ENCODE measurements at places on chromosomes 3 and 15.

DNA sequence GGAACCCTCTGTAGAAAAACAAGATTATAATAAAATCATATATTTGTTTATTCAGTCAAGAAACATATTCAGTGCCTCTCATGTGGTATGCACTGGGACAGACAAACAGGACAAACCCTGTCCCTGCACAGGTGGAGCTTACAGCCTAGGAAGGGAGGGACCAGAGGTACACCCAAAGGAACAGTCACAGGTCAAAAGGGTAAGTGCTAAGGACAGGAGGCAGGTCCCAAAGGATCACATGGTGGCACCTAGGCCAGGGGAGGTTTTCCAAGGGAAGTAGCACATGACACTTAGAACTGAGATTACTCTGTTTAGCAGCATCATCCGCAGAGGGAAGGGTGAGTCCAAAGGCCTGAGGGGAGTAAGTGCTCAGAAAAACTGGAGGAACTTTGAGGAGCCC lies 254.4 kb upstream of the ARRDC4 start:
- DNase-seq = no peak

DNA sequence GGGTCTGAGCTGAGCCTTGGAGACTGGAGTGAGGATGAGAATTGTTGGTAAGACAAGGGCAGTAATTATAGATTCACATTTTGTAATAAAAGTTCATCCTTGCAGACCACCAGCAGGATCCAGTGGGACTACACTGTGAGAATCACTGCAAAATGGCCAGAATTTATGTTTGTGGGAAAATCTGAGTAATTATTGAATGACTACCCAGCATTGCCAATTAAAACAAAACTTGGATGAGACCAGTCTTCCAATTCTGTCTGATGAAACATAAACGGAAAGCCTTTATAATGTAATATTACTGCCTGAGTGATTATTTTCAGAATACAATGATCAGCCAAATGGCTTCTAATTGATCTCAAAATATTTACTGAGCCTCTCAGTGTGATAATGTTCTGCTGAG lies 323.3 kb upstream of the C2CD4B start:
- DNase-seq = no peak

GRCh38 chr3:53250881-53251605 lies 4.8 kb downstream of the TKT start:
- DNase-seq = no peak

DNA sequence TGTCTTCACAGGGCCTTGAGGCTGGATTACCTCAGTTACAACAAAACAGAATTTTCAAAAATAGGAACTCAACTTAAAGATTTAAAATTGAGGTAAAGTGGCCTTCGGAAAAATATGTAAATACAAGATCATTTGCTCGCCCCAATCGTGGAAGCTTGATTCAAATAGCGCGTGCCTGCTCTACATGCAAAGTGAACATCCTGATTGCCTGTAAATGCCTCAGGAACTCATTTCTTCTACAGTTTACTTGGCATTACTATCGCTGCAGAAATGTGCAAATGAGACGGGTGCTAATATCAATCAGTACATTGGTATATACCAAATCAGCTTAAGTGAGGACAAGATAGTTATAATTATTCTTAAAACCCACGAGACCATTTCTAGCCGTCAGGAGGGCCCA lies 159.2 kb downstream of the XXYLT1 start:
- DNase-seq = no peak

GRCh38 chr15:70504299-70504951 lies 258.9 kb downstream of the UACA start:
- DNase-seq = no peak

DNA sequence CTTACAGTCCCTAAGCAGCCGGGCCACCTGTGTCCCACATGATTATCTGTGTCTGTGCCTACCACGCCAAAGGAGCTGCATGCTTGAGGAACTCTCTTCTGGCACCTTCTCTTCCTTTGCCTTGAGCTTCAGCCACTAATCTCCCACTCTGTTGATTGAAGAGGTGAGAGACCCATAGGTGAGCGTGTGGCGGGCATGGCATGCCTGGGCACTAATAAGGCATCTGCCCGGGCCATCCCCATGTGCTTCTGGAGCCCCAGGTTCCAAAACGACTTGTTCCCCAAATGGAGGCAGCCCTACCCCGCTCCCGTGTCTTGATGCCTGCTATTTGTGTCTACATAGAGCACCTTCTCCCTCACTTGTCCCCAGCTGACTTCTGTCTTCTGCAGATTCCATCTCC lies 13.0 kb downstream of the MCM2 start:
- no peak for DNase-seq

DNA sequence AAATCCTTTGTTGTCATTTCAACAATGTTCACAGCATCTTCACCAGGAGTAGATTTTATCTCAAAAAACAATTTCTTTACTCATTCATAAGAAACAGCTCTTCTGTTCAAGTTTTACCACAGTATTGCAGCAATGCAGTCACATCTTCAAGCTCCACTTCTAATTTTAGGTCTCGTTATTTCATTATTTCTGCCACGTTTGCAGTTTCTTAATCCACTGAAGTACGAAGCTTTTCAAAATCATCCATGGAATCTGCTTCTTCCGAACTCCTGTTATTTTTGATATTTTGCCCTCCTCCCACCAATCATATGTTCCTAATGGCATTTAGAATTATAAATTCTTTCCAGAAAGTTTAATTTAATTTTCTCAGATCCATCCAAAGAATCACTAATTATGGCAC lies 12.6 kb upstream of the OR5K1 start:
- no peak for DNase-seq

- no peak for DNase-seq
Observed at GRCh38 chr3:110526777-110527727, 544.6 kb upstream of the NECTIN3 start.

GRCh38 chr3:153572165-153572564 lies 410.1 kb downstream of the RAP2B start:
- no peak for DNase-seq

- DNase-seq = no peak
Observed at GRCh38 chr15:79535536-79535935, 103.4 kb downstream of the MINAR1 start.

DNA sequence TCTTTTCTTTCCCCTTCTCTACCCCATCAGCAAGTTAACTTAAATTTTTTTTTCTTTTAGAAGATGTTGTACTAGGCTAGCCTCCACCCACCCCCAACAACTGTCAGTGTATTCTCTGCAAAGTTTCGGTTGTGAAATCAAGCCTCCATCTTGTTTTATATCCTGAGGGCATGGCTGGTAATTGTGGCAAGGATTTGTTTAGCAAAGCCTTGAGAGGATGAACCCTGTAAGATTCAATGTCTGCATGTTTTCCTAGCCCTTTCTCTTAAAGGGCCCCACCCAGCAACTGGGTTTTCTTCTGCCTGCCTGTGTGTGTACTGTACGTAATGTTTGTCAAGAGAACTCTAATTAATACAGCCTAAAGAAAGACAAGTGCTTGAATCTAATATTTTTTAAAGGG lies 475.3 kb downstream of the FHIT start:
- no peak for DNase-seq

DNA sequence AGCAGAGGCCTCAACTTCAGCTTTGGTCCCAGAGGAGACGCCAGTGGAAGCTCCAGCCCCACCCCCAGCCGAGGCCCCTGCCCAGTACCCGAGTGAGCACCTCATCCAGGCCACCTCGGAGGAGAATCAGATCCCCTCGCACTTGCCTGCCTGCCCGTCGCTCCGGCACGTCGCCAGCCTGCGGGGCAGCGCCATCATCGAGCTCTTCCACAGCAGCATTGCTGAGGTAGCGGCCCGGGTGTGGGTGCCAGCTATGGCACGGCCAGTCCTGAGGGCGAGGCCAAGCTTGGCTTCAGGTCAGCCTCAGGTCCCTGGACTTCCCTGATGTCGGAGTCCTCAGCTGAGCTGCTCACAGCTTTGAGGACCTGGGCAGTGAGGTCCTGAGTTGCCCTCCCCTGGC lies 5.7 kb upstream of the STAB1 start:
- no peak for DNase-seq

DNA sequence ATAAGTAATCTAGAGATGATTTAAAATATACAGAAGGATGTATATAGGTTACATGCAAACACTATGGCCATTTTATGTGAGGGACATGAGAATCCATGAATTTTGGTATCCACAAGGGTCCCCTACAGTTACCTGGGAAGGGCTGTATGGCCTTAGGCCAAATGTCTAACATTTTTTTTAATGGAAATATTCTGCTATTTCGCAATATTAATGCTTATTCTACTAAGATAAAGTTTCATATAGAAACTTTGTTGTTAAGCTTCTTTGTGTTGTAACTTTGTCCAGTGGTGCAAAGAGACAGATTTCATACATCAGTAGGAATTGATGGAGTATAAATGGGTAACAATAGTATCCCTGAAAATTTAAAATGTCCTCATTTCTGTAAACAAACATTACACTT lies 233.4 kb upstream of the THBS1 start:
- DNase-seq = no peak

DNA sequence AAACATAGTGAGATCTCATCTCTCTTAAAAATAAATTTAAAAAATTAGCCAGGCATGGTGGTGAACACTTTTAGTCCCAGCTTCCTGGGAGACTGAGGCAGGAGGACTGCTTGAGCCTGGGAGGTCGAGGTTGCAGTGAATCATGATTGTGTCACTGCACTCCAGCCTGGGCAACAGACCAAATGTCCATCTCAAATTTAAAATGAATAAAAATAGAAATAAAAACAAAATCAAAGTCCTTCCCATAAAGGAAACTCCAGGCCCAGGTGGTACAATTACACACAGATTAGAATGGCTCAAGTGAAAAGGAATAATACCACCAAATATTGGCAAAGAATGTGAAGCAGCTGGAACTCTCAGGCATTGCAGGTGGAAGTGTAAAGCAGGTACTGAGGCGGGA lies 19.3 kb upstream of the ATP10A start:
- DNase-seq = no peak

DNA sequence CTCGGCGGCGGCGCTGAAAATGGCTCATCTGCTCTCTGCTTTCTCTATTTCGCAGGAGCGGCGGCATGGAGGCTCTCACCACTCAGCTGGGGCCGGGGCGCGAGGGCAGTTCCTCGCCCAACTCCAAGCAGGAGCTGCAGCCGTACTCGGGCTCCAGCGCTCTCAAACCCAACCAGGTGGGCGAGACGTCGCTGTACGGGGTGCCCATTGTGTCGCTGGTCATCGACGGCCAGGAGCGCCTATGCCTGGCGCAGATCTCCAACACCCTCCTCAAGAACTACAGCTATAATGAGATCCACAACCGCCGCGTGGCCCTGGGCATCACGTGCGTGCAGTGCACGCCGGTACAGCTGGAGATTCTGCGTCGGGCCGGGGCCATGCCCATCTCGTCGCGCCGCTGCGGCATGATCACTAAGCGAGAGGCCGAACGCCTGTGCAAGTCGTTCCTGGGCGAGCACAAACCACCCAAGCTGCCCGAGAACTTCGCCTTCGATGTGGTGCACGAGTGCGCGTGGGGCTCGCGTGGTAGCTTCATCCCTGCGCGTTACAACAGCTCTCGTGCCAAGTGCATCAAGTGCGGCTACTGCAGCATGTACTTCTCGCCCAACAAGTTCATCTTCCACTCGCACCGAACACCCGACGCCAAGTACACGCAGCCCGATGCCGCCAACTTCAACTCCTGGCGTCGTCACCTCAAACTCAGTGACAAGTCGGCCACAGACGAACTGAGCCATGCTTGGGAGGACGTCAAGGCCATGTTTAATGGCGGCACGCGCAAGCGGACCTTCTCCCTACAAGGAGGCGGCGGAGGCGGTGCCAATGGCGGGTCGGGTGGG lies 790 bp downstream of the SKOR1 start:
- no peak for DNase-seq

DNA sequence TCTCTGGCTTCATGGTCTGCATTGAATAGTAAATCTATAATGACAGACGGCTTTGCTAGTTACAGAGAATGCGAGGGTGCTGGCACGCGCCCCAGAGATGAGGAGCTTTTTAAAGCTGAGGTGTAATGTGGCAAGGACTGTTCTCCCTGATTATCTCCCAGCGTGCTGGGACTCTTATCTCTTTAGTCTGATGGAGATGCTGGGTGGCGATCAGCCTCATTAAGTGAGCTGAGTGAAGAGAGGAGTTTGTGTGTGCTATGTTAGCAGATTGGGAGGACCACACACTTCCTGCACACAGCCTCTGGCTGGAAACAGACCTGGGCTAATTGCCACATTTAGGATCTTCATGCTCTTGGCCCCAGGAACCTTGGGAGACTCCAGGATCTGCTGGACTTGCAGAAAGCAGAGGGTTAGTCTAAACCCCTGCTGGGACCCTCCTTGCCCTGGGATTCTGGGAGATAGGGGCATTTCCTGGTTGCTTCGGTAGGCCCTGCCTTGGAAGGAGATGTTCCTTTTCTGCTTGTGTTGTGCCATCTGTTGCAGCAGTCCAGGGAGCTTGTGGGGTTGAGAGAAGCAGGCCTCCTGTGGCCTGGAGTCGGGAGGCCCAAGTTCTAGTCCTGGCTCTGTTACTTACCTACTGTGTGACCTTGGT lies 15.0 kb downstream of the PDIA5 start:
- DNase-seq = no peak

DNA sequence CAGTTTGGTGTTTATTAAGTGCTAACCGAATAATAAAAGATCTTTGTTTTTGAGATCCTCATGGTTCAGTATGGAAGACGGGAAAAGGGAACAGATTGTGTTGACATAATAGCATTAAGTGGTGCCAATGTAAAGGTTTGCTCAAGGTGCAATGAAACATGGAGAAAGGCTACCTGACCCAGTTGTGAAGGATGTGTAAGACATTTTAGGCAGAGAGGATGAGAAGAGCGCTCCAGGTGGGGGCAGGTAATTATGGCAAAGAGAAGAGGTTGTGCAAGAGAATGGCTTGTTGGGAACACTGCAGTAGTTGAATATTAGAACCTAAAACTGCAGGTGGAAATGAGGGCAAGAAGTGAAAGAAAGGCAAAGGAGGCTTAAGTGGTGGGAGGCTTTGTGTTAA lies 140.8 kb downstream of the DIPK2A start:
- DNase-seq = no peak

- no peak for DNase-seq
Observed at GRCh38 chr3:114856835-114857234, 290.3 kb downstream of the ZBTB20 start.

- no peak for DNase-seq
Observed at GRCh38 chr15:70128414-70129140, 30.9 kb upstream of the TLE3 start.

DNA sequence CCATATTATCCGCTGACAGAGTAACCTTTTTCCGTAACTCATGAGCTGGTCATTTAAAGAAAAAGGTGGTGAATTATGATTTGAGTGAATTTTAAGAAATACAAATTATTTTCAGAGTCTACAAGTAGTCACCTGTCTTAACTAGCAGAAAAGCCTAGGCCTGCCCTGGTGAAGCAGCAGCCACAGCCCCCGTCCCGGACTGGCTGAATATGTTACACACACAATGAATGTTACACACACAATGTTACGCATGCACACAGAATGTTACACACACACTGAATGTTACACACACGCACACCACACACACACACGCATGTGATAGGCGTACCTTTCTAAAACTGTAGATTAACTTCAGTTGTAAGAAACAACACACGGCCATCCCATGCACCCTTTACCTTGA lies 77.8 kb downstream of the VGLL4 start:
- DNase-seq = no peak

DNA sequence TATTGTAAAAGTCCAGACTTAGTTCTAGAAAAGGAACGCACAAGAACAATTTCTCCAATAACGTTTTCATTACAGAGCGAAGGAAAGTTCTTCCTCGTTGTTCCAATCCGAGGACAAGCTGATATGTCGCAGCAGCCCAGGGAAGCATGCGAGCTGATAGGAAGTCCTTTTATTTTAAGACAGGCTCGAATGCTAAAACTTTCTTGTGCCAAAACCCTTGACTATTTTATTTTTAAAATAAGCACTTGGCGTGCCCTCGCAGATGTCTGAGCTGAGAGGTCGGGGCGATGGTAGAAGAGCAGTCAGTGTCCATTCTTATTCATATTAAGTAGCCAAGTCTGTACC lies 433 bp upstream of the MITF start:
- DNase-seq = no peak
